ENCODE measurements at places on chromosomes 1 and 21. TPM values are rescaled to one million over a fixed set of nuclear protein-coding genes. Genes with fewer than 3 reads are reported as not detected.

Gene FUCA1
- 16.1 TPM for total RNA-seq

Gene CNKSR1
- total RNA-seq: 1.8 TPM

Gene PAFAH2
- 17.2 TPM for total RNA-seq

- H3K4me1 ChIP-seq: no peaks in the 10 kb centered on the region
- H3K27me3 ChIP-seq: no peaks in the 10 kb centered on the region
- DNase-seq: peak; percentile 33
- H3K27ac ChIP-seq: peak overlapping the region; percentile 9
- H3K4me3 ChIP-seq: no peak overlapping the region
Measured at GRCh38 chr1:207346513-207346912, 25.0 kb downstream of the CD55 start.

- H3K27me3 ChIP-seq: no peaks in the 10 kb centered on the region
- no peaks in the 10 kb centered on the region for H3K4me1 ChIP-seq
- H3K36me3 ChIP-seq: no peaks in the 10 kb centered on the region
- H3K27ac ChIP-seq: no peak overlapping the region
Measured at GRCh38 chr1:165173818-165174217, 182.7 kb downstream of the LMX1A start.

GRCh38 chr1:115717541-115717940 is 51.0 kb downstream of the CASQ2 start:
- H3K27ac ChIP-seq: no peak overlapping the region
- no peaks in the 10 kb centered on the region for H3K27me3 ChIP-seq
- DNase-seq: no peak
- peaks cover 5% of the 10 kb centered on the region for H3K36me3 ChIP-seq
- no peaks in the 10 kb centered on the region for H3K4me1 ChIP-seq

All from heart left ventricle (tissue), 16 donors.